Bladder microvascular endothelial cell (primary cell): ENCODE measurements at places on chromosomes 2 and 18. TPM values are rescaled to one million over a fixed set of nuclear protein-coding genes. Genes with fewer than 3 reads are reported as not detected.

The METTL21A gene
- total RNA-seq, result 8.3 and 19.5 TPM in 2 replicates

The CPLX4 gene
- not detected in 2 replicates for total RNA-seq

The KIAA2012 gene
- total RNA-seq, result not detected in 2 replicates

The CRYBA2 gene
- total RNA-seq, result not detected in 2 replicates

The CYTIP gene
- total RNA-seq, result not detected in 2 replicates

The SLC19A3 gene
- not detected in 2 replicates for total RNA-seq

The SH3YL1 gene
- total RNA-seq, result 9.7 and 25.4 TPM in 2 replicates

The SPEG gene
- 0.44 and 0.65 TPM in 2 replicates for total RNA-seq

The LIMS1 gene
- 103 and 250 TPM in 2 replicates for total RNA-seq

The RNPEPL1 gene
- total RNA-seq, result 24.8 and 49.9 TPM in 2 replicates

The RAPGEF4 gene
- total RNA-seq, result 11.8 and 73.2 TPM in 2 replicates

The CCDC74B gene
- 0.65 and 0.94 TPM in 2 replicates for total RNA-seq

The UGT1A8 gene
- not detected in 2 replicates for total RNA-seq

The DSG1 gene
- total RNA-seq, result not detected in 2 replicates

The COL6A3 gene
- 4.7 and 29.8 TPM in 2 replicates for total RNA-seq

The PGAP1 gene
- total RNA-seq, result 1.6 and 11.1 TPM in 2 replicates

The GFPT1 gene
- total RNA-seq, result 14.9 and 32.3 TPM in 2 replicates

The ANKRD30B gene
- total RNA-seq, result not detected in 2 replicates

The CXCR4 gene
- total RNA-seq, result 83.7 and 130 TPM in 2 replicates

The TSHZ1 gene
- total RNA-seq, result 6.5 and 12.1 TPM in 2 replicates

The GATA6 gene
- 0.44 and 0.49 TPM in 2 replicates for total RNA-seq

The RAX gene
- total RNA-seq, result not detected in 2 replicates

The EML4 gene
- total RNA-seq, result 15.9 and 21.8 TPM in 2 replicates

The NRP2 gene
- 109 and 270 TPM in 2 replicates for total RNA-seq

The SERPINB8 gene
- 10.4 and 13.9 TPM in 2 replicates for total RNA-seq
